Fibroblast of the aortic adventitia (primary cell): ENCODE measurements at places on chromosomes 2 and 18.
A peak's percentile ranks its signal among the peaks of the same experiment; 100 is the strongest.

- DNase-seq: no peak
Observed at GRCh38 chr2:5748946-5749345, 56.8 kb downstream of the SOX11 start.

DNA sequence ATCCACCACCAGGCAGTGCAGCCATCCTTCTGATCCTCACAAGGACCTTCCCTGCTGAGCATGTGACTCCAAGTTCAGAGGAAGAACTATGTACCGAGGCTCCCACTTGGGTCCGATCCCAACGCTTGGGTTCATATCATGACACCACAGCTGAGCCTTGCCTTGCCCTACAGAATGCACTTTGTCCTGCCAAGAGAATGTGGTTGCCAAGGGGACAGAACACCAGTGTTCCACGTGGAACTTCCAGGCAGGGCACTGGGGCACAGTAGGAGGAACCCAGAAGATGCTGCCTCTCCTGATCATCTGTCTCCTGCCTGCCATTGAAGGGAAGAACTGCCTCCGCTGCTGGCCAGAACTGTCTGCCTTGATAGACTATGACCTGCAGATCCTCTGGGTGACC is at the start of gene TEX51:
TEX51 (plus strand) TSS at position 255 of the 400 bp plus-strand sequence; CDS start at position 284, 29 bp downstream.
- DNase-seq: no peak

- DNase-seq: peak; percentile 22
Observed at GRCh38 chr2:201285499-201285898, 25.2 kb downstream of the CASP8 start.

GRCh38 chr18:26635466-26635865 is 87.1 kb upstream of the KCTD1 start:
- no peak for DNase-seq

GRCh38 chr2:43276962-43277391 is 50.6 kb upstream of the ZFP36L2 start:
- no peak for DNase-seq

GRCh38 chr2:68362069-68362468 is 3.0 kb upstream of the PLEK start:
- peak; percentile 68 for DNase-seq

DNA sequence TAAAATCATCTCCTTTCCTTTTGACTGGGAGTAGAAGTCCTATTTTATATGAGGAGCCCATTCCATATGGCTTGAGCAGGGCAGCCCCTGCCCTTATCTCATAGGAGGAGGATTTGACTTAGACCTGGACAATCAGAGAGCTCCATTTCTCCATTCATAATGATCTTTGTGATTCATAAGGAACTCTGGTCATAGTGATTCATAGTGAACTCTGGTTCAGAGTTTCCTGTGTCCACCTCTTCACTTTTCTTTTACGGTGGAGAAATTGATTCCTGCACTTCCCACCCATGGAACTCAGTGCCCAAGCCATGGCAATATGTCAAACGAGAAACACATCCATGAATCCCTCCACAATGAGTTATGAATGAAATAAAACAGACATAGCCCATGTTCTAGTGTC is 12.8 kb upstream of the MYO3B start:
- DNase-seq: peak; percentile 28

DNA sequence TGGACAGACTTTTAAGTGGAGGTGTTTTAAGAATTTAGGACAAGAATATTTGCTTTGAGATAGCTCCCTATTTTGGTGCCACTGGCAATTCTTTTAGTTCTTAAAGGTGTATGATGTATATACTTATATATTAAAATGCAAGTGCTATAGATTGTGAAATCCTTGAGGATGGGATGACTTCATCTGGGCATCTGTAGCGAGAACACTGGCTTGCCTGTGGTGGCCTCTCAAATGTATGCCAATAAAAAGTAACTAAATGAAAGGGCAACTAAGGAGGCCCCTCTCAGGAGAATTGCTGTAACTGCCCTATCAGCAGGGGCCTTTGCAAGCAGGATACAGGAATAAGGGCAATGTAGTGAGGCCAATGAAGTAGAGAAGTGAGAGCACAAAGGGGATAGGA is 2.6 kb upstream of the THUMPD2 start:
- DNase-seq: no peak

DNA sequence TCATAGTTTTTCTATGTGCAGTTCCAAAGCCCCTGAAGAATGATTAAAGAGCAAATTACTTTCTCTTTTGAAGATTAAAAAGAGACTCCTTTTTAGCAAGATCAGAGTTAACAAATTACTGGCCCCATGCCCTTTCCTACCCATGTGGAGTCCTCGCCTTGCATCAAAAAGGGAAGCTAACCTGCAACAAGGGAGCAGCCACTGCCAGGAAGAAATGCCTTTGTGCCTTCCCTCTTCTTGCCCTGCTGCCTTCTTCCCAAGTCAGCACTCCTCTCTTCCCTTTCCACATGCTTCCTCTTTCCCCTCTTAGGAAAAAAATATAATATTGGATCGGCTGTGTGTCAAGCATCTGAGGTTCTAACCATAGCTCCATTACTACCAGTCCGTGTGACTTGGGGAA is 37.1 kb upstream of the CYP1B1 start:
- DNase-seq: peak; percentile 49

GRCh38 chr18:50507120-50507590 is 52.7 kb upstream of the MAPK4 start:
- DNase-seq: peak; percentile 14

DNA sequence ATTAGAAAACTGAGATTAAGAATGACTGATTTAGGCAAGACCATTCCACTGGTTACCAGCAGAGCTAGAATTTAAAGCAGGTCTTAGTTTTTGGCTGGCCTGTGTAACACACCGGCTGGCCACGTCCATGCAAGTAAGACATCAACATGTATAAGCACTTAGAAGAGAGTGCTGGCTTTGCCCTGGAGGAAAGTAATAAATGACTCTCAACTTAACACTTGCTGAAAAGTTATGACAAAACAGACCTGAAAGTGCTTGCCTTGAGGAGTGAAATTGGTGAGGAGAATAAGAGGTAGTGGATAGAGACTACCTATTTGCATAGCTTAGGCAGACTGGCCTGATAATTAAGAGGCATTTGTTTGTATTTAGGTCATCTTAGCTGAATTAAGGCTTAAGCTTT is 165.7 kb upstream of the KCNJ3 start:
- DNase-seq: no peak

DNA sequence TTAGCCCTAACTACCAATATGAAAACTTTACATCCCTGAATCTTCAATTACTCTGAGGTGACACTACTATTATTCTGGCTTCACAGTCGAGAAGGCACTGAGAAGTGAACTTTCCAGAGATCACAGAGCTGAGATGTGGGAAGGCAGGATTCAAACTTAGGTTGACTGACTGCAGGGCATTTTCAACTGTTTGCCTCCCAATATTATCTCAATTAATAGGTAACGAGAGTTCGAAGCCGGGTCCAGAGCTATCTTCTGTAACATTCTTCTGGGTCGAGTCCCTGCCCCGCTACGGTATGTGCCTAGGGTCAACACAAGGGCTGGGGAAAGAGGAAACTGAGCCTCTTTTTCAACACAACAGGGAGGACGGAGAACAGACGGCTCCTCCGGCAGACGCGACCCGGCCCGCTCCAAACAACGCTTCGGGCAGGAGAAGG is 740 bp downstream of the CHMP3 start:
- DNase-seq: no peak

- DNase-seq: no peak
Observed at GRCh38 chr2:224151161-224151560, 112.1 kb upstream of the SERPINE2 start.

- no peak for DNase-seq
Observed at GRCh38 chr2:205169012-205169411, 513.3 kb upstream of the NRP2 start.

DNA sequence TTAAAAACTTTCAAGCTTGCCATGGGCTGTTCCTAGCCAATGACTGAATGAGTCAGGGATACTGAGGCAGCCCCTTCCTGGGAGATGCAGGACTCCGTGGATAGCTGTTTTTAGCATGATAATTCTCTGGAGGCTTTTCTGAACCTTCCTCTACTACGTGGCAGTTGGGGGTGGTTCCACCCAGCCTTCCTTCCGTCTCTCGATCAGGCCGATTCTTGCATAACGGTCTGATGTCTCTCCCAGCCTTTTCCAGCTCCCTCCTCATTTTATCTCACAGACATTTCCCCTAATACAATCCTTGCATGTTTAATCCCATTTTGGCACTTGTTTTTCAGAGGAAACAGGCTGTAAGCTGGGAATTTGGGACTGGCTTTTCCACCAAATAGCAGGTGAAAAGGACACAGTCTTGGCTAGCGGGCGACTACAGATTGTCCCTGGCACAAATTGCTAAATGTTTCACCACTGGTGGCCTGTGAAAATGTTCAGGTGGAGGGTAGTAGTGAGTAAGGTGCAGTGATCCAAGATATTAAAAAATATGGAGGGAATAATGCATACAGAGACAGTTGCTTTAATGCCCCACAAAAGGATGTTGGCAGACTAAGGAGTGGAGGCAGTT is 21.0 kb upstream of the CTLA4 start:
- DNase-seq: no peak

GRCh38 chr2:111209045-111209514 is 88.4 kb downstream of the BCL2L11 start:
- peak; percentile 61 for DNase-seq

GRCh38 chr2:220002251-220002650 is 374.8 kb downstream of the SLC4A3 start:
- DNase-seq: no peak

- no peak for DNase-seq
Observed at GRCh38 chr2:241925277-241925676, 55.7 kb downstream of the RTP5 start.

DNA sequence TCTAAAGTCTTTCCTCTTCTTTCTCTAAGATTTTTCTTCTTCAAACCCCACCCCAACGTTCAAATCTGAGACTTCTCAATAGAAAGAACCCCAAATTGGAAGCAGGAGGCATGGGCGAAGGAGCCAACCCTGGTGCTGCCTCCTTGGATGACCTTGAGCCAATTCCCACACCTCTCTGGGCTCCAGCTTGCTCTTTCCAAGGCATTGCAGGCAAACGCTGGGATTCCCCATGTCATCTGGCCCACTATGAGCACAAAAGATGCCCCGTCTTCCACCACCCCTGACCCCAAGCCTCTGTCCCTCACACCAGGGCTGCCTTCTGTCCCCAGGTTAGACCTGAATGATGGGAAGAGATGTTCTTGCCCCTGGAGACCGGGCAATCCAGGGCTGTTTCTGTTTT is 57.0 kb downstream of the TTC32 start:
- DNase-seq: no peak

GRCh38 chr18:39184176-39184575 is 1618.6 kb upstream of the CELF4 start:
- DNase-seq: no peak

GRCh38 chr2:64018701-64019082 is 536 bp downstream of the VPS54 start:
- no peak for DNase-seq

- DNase-seq: no peak
Observed at GRCh38 chr2:18169121-18169892, 290.8 kb downstream of the KCNS3 start.

GRCh38 chr2:171530378-171530777 is 8.1 kb downstream of the CYBRD1 start:
- DNase-seq: no peak

GRCh38 chr2:31075941-31076590 is 62.2 kb downstream of the GALNT14 start:
- peak; percentile 12 for DNase-seq

- no peak for DNase-seq
Observed at GRCh38 chr2:3610881-3611505, 16.1 kb downstream of the COLEC11 start.

DNA sequence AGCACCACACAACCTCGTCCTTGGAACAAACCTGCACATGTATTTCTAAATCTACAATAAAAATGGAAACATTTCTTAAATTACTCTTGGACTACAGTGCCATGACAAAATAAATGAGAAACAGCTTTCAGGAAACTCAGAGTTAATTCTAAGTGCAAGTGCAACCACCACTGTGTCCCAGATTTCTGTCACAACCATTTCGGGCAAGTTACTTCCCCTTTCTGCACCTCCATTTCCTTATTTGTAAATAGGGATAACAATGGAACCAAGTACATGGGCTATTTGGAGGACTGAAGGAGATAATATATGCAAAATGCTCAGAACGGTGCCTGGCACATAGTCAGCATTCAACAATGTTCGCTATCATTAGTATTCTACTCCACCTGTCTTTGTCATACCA is 93.2 kb downstream of the CACNB4 start:
- DNase-seq: no peak

- DNase-seq: no peak
Observed at GRCh38 chr2:10369269-10370255, 66.9 kb downstream of the HPCAL1 start.

- DNase-seq: peak; percentile 37
Observed at GRCh38 chr2:20164734-20165478, 60.0 kb downstream of the SDC1 start.

DNA sequence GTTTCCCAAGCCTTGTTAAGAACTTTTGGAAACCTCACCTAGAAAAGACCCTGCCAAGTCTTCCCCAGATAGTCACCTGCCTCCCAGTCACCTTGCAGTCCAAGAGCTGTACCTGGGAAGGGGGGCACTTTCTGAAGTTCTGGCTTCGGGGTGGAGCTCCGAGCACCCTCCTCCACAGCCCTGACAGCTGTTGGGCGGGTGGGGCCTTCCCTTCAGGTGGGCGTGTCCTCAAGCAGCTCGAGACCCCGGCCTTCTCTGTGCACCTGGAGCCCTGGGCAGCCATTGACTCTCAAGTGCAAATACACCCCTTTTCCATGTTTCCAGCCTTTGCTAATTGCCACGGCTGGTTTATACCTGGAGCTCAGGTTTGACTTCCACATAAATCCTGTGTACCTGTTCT is 37.0 kb upstream of the IGFBP5 start:
- no peak for DNase-seq

- DNase-seq: no peak
Observed at GRCh38 chr2:76009484-76009883, 298.8 kb upstream of the GCFC2 start.

DNA sequence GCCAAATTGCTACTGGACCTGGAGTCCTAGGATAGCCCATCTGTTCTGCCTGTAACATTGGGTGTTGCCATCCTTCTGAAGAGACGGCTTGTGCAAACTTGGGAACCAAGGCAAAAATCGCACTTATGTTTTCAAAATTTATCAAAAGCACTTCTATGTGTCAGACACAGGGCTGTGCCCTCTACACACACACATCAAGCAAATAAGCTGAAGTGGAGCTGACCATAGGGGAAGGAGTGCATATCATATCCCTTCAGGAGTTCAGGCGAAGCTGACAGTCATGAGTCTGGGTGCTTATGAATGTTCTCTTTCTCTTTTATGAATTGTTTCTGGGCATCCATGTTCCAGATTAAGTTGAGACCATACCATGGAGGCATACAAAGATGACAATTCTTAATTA is 247.9 kb downstream of the CYRIA start:
- DNase-seq: no peak
